Left hindlimb (tissue), 1 donor: ENCODE measurements at places on chromosomes 4 and X.

GRCh38 chr4:7701866-7702649 is 237.6 kb downstream of the AFAP1 start:
- DNase-seq = no peak

- no peak for DNase-seq
These were observed 114.3 kb downstream of the GABRB1 start for GRCh38 chr4:47145630-47146029.

DNA sequence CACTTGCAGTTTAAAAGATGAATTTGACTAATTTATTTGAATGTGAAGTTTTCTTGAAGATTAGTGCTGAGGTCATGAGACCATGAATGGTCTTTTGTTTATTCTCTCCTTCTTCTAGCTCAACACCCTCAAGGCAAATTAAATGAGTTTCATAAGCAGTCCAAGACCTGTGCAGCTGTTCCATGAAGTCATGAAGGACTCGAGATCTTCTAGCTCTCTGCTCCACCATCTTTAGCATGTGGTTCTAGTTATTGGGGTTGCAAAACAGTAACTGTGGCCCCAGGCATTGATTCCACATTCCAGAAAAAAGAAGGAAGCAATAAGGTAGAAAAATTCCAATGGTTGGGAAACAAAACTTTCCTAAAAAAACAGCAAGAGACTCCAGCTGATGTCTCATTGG is 84.2 kb upstream of the HS3ST1 start:
- DNase-seq = no peak

DNA sequence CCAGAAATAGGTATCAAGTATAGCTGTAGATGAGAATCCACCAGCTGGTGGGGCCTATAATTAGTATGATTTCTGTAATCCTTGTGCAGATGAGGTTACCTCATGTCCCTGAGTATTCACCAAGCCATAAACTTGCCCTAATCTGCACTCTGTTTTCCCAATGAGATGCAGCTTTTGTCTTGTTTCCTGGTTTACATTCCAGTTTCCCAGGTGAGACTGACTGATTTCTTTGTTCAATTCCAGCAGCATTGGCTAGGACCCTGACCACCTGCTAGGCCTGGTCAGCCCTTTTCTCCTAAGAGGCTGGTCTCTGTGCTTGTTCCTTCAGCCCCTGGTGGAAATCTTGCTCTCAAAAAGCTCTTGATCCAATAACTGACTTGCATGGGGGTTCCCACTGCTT is 44.6 kb downstream of the GABRB1 start:
- no peak for DNase-seq

DNA sequence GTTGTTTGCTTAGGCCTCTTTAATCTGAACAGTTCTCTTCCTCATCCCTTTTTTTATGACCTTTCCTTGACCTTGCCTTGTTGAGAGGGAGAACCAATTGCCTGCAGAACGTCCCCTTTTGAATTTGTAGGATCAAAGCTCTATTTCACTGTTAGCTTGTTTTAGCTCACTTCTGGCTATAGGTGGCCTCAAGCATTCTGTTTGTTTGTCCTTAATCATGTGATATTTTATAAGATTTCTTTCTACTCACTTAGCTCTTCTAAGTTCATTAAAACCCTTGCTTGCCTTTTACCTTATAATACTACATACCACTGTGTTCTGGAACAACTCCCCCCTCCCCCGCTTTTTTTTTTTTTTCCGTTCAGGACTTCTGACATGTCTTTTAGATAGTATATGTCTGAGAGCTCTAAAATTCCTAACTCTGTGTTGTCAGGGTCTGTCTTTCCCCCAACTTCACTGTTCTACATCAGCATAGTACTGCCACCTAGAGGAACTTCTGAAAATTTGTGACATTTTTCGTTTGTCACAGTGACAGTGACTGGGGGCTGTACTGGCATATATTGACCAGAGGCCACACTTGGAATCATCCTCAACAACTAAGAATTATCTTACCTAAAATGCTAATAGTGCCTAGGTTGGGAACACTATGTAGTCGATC is 128.5 kb downstream of the LARP7 start:
- no peak for DNase-seq

- no peak for DNase-seq
These were observed 4.5 kb upstream of the FGF16 start for GRCh38 chrX:77442728-77443127.

- DNase-seq = no peak
These were observed 122.4 kb upstream of the ETNPPL start for GRCh38 chr4:108885211-108885610.

GRCh38 chrX:79182616-79183015 is 38.1 kb downstream of the GPR174 start:
- no peak for DNase-seq

DNA sequence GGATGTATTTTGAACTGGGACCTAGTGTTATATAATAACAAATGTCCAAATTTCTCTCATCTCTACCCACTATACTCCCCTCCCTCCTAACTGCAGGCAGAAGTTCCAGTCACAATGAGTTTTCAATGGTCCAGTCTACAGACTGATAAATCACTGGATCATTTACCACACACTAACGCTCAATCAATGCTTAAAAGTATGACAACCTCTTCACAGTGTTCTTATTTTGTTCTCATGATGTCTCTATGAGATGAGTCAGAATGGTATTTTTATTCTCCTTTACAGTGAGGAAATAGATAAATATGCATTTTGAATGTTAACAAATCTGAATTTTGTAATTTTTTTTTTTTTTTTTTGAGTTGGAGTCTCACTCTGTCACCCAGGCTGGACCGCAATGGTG is 83.7 kb upstream of the ETNPPL start:
- no peak for DNase-seq

DNA sequence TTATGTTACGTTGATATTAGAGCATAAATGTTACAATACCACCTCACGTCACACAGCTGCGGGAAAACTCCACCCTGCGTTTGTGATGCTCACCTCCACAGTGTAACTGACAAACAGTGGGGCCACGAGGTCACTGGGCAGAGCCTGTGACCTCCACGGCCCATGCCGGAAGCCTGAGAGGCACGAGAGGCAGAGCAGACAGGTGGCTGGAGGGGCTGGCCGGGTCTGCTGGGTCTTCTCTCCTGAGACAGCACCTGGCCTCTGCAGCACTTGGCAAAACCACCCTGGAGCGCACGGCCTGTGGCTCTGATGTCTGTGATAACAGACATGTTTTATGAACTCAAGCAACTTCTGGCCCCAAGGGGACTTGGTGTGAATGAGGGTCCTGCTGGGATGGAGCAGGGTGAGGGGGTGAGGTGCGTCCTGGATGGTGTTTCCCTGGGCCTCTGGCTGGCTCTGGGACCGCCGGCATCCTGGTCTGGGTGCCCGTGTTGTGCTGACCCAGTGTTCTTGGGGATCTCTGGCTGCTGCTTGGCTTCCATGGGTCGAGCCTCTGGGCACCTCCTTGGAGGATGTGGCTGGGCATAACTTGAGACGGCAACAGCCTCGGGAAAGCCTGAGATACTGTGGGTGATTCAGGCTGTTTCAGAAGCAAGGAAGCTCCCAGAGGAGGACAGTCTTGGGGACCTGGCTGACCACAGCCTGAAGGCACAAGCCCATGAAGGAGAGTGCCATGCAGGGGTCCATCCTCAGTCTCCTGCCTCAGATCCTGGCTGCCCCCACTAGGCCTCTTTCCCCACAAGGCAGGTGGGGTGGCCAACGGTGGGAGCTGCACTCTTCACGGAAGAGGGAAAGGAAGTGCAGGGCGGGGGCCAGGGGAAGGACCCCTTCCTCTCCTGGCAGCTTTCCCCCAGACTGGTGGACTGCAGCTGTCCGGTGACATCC is 19.7 kb downstream of the RNF212 start:
- no peak for DNase-seq

DNA sequence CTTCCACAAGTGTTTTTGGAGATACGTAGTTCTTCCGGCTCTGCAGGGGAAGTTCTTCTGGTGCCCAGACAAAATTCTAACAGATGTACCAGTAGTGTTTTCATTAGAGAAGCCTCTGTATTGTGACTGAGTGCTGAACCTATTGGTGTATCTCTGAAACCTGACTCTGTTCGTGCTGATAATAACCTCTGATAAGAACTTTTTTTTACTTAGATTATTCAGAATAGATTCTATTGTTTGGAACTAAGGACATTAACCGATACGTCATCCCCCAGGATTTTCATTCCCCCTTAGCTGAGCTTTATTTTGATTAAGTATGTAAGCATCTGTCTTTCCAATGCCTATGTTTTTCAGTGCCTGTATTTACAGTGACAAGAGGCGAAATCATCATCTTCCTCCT is 362.9 kb downstream of the PDGFC start:
- DNase-seq = no peak

- no peak for DNase-seq
These were observed 374.3 kb downstream of the IQCM start for GRCh38 chr4:149441338-149441737.

DNA sequence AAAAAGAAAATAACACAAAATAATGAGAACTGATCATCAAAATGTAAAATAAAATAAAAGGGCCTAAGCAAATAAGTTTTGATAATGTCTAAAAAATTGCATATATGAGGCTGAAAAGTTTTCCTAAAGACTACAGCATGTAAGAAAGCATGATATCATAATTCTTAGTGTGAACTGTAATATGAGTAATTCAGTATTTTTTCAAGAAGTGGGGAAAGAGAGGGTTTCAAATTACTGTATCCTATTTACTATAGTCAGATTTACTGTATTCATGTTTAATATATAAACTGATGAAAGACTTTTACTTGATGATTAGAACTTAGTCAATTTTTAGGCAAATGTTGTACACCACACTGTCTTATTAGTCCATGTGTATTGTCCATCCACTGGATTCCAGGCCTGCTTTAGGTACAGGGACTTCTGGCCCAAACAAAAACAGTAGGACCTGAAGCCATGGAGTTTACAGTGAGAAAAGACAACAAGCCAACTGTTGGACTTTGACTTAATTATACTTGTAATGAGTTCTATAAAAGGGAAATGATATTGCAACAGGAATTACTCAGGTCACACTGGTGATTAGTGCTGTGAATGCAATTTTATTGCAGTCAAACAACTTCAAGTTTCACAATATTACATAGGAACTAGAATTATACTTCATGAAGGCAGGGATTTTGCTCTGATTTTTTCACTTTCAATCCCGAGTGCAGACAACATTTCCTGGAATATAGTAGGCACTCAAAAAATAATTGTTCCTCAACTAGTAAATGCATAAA is 517.7 kb upstream of the GALNT7 start:
- DNase-seq = no peak

DNA sequence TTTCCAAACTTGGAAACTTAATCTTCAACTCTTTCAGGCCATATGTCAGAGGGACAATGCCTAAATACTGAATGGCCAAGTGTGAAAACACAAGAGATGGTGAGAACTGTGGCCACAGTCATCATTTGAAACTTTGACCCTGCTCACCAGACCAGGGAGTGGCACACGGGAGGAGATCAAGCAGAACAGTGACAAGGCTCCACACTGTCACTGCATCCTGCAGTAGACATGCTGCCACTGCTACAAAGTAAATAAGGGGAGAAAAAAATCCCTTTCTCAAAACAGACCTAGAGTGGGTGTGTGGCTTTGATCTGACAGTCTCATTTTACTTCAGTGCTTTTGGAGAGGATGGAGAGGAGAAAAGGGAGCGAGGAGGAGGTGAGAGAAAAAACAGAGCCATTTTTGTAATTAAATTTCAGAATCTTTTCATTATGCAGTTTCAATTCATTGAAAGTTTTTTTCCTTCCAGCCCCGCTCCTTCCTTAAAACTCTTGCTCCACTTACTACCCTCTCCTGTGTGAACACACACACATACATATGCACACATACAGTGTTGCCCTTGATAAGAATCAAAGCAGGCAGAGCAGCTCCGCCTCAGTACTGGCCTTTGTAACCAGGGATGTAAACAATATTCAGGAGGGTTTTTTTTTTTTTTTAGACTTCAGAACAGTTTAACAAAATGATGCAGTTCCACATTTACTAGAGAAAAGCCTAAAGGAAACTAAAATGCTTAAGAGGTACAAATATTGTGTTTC is 34.4 kb downstream of the NEXMIF start:
- DNase-seq = no peak

DNA sequence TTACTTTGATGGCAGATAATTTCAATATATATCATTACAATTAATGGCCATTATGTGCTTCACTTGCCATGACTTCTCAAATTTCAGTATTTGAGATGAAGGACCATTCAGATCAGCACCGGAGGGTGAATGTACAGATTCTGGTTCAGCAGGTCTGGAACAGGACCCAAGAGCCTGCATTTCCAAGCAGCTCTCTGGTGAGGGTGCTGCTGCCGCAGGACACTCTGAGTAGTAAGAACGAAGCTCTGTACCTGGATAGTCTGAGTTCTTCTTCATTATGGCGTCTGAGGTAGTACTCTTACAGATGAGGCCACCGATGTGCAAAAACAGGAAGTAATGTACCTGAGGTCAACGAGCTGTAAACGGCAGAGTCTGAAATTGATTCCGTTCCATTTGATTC is 228.2 kb downstream of the FBXW7 start:
- DNase-seq = no peak

- DNase-seq = peak; percentile 28
These were observed 1.0 kb downstream of the SLITRK4 start for GRCh38 chrX:143634663-143635455.

- no peak for DNase-seq
These were observed 50.2 kb upstream of the TADA2B start for GRCh38 chr4:6992728-6993677.
